Activated naive CD4-positive, alpha-beta T cell treated with anti-CD3 and anti-CD28 coated beads, Interleukin-2, amount 10 ng/mL, durations not matched to agents 5 hours and 36 hours (primary cell): ENCODE measurements at places on chromosomes 12 and 14. TPM values are rescaled to one million over a fixed set of nuclear protein-coding genes. Genes with fewer than 3 reads are reported as not detected.

Gene GRIP1
- 0.86 TPM for total RNA-seq

Gene OR6C1
- not detected for total RNA-seq

Gene CDK17
- total RNA-seq = 34.8 TPM

Gene SSTR1
- not detected for total RNA-seq

Gene AMIGO2
- 9.0 TPM for total RNA-seq

Gene RD3L
- total RNA-seq = not detected
